ENCODE measurements at places on chromosomes 7 and 10.

GRCh38 chr7:99955247-99955646 lies 20.6 kb downstream of the AZGP1 start:
- no peak for DNase-seq

DNA sequence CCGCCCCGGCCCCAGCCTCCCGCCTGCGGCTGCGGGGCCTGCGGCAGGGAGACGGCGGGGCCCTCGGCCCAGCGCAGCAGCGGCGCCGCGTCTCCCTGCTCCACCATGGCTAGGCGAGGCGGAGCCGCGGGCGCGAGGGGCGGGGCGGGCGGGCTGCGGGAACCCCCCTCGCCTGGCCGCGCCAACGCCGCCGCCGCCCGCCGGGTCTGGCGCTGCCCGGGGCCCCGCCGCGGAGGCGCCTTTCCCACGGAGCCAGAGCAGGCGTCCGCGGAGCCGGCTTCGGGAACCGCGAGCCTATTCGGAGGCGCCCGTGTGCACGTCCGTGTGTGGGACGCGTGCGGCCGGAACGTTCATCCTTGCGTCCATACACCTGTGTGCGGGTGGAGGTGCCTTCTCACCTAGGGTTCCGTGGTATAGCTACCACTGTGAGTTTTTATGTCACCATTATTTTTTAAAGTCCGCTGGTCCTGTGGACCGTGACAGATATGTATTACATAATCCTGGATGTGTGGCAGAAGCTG lies at the start of gene DENND11:
DENND11 (minus strand) TSS at position 120 of the 521 bp plus-strand sequence; CDS start at position 107, 13 bp downstream.
- DNase-seq: no peak

DNA sequence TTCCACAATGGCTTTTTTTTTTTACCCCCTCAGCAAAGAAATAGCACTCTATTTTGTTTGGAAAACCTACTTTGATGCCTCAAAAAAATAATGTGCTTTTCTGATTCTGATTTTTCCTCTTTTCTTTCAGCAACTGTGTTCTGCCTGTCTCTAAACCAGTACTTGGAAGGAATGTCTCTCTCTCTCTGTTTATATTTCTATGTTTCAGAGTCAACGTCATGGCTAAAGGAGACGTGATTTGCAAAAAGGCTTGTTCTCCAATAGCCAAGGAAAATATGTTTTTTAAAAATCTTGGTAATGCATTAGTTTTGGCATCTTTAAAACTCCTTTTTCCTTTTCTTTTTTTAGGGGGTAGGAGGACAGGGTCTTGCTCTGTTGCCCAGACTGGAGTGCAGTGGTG lies 56.0 kb upstream of the SDK1 start:
- DNase-seq: no peak

DNA sequence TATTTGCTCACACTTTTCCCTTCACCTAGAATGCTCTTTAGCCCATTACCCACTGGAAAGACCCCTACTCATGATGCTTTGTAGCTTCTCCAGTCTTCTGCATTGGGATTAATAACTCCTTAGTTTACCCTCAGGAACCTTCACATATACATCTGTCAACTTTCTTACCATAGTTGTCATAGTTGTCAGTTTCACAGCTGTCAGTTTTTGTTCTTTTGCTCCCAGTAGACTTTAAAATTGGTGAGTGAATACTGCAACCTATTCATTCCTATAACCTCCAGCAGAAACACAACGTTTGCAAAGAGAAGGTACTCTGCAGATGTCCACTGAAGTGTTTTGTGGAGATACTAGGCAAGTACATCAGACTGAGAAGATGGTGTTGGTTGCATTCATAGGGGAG lies 2.6 kb downstream of the PON1 start:
- no peak for DNase-seq

GRCh38 chr10:11447586-11447985 lies 163.9 kb downstream of the USP6NL start:
- no peak for DNase-seq

DNA sequence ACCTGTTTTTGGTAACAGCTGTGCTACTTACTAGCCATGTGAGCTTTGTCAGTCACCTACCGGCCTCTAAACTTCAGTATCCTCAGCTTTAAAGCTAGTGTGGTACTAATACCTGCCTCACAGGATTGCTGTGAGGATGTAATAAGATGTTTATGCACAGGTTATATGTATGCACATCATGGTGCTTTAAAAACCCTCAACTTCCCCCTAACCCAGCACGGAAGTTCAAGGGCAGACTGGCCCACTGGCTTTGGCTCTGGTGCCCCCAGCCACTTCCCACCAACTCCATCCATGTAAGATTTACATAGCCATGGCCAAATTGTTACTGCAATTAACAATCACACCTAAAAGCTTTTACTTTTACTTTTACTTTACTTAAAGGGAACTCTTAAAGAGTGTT lies 676.0 kb upstream of the GALNT17 start:
- no peak for DNase-seq

GRCh38 chr7:13104128-13104527 lies 416.7 kb downstream of the ARL4A start:
- DNase-seq: no peak

DNA sequence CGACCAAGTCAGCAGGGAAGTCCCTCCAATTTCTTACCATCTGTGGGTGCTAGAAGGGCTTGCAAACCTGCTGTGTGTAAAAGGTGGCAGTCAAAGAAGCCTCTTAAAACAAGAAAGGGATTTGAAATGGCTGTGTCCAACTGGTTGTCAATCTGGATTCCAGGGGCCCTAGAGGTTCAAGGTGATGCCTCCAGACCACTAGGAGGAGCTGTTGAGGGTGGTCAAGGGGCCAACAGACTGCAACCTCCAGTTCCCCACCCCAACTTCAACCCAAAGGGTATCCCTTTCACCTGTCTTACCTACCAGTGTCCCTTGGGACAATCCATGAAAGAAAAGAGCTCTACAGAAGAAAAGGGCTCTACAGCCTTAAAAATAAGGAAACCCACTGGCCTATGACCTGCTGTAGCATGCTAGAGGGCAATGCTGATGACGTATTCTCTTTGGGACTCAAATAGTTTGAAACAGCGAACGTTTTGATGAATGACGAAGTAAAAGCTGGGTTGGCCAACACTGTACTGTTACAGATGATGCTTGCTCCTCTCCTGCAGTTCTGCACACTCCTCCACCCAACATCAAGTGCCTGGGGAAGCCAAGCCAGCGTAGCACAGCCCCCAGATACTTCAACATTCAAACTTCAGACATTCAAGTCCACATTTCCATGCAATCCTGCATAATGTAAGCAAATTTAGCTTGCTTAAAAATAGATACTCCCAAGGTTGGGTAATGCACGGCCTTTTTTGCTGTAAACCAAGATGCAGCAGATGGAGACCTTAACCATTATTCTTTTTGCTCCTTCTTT lies 45.9 kb upstream of the WDR11 start:
- no peak for DNase-seq

DNA sequence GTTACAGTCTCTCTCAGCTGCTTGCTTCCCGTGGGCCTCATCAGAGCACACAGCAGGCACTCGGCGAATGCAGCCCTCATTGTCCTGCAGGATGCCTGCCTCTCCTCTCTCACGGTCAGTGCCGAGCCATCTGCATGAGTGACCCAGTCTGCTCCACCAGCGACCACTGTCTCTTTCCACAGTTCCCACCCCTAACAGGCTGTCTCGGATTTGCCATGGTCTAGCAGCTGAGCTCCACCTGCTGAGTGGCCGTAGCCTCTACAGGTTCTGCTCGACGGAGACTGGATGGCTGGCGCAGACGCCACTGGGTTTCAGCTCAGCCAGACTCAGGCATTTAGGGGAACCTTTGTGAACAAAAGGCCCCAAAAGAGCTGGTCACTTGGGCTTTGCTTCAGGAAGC lies 209.4 kb upstream of the FOXK1 start:
- DNase-seq: no peak

- DNase-seq: no peak
Measured at GRCh38 chr7:157909370-157909769, 572.6 kb downstream of the DNAJB6 start.

DNA sequence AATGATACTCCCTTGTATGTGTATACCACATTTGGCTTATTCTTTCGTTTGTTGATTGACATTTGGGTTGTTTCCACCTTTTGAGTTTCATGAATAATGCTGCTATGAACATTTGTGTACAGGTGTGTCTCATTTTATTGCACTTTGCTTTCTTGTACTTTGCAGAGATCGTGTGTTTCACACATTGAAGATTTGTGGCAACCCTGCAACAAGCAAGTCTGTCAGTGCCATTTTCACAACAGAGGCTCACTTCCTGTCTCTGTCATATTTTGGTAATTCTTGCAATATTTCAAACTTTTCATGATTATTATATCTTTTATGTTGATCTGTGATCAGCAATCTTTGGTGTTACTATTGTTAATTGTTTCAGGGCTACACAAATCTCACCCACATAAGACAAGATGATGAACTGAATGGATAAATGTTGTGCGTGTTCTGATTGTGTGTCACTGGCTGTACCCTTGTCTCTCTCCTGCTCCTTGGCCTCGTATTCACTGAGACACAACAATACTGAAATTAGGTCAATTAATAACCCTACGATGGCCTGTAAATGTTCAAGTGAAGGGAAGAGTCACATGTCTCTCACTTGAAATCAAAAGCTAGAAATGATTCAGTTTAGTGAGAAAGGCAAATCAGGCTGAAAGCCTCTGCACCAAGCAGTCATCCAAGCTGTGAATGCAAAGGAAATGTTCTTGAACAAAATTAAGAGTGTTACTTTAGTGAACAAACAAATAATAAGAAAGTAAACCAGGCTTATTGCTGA lies 133.6 kb upstream of the JCAD start:
- DNase-seq: no peak

GRCh38 chr7:144776447-144776846 lies 59.4 kb downstream of the TPK1 start:
- DNase-seq: no peak

DNA sequence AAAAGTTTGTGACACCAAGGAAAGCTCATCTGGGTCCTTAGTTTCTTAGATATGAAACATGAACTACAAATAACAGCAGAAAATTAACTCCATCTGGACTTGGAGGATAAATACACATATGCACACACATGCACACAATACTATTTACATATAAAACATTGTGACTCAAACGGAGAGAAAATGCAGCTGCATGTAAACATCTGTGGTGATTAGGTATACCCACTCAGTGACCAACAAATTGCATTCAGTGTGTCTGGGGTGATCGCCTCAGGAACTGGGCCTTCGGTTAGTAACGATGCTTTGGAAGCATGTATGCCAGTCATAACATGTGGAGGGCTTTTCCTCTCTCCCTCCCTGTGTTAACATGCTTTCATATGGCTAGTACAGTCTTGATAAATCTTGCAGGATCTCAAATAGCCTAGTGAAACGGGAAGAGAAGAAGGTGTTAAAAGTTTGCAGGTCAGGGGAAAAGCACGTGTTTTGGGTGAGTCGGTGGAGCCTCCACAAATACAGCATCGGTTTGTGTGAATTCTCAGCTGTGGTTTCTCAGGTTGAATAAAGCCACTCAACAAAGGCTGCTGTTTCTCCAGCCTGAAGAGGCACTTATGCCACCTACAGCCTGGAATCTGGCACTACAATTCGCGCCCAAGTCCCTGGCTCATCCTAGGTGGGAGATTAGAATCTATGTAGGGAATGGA lies 8.7 kb upstream of the GLRX3 start:
- no peak for DNase-seq

GRCh38 chr7:25638068-25638467 lies 409.8 kb upstream of the NPVF start:
- no peak for DNase-seq

DNA sequence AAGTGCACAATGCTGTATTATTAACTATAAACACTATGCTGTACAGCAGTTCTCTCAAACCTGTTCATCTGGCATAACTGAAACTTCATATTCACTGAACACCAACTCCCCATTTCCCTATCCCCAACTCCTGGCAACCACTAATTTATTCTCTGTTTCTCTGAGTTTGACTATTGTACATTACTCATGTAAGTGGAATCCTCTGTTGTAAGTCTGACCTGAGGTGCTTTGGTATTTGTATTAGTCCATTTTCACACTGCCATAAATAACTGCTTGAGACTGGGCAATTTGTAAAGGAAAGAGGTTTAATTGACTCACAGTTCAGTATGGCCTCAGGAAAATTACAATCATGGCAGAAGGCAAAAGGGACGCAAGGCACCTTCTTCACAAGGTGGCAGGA lies 266.3 kb downstream of the PPP1R3A start:
- DNase-seq: no peak

DNA sequence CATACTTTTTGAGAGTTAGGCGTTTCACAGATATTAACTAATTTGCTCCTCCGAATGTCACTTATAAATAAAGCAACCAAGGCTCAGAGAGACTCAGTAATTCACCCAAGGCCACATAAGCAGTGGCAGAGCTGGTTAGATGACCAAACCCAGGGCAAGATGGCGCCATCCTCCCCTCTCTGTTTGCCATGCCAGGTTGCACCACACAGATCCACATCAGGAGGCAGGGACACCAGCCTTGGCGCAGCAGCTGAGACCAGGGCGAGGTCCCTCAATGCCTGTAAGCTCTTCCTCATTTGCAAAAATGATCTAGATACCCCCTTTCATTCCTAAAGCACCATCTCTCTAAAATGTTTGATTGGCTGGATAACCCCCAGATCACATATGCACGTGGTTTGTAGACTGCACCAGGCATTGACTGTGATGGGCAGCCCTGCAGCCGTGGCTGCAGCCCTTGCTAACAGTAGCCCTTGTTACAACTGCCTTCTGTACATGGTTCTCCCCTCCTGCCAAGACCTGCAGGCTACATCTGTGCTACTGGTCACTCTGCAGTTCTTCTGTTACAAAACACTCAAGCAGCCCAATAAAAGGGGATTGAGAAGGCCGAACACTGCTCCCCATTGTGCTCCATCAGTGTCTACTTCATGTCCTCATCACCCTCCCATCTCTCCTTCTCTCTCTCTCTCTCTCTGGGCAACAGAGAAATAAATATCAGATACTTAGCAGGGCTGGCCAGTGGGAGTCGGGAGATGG lies 298.6 kb downstream of the PRPF18 start:
- no peak for DNase-seq

GRCh38 chr7:120274899-120275298 lies 1.9 kb downstream of the KCND2 start:
- DNase-seq: no peak

DNA sequence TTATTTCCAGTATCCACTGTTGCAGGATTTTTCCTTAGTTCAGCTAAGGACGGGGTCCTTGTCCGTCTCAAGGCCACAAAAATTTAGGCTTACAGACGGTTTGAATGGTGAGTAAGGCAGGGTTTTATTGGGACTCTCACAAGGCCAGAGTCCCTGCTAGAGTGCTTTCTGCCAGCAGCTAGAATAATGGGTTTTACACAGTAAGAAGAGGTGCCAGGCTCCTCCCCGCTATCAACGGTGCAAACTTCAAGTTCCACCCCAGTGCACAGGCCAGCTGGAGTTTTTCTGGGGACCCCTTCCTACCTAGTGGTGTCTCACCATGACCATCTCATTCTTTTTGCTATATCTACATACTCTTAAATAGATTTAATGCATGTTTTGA lies 198.5 kb upstream of the KCTD7 start:
- no peak for DNase-seq
